ENCODE measurements at places on chromosomes 5 and 9. TPM values are rescaled to one million over a fixed set of nuclear protein-coding genes. Genes with fewer than 3 reads are reported as not detected.
A peak's percentile ranks its signal among the peaks of the same experiment; 100 is the strongest.

FBN2 gene
- total RNA-seq = 18.4 TPM

DNA sequence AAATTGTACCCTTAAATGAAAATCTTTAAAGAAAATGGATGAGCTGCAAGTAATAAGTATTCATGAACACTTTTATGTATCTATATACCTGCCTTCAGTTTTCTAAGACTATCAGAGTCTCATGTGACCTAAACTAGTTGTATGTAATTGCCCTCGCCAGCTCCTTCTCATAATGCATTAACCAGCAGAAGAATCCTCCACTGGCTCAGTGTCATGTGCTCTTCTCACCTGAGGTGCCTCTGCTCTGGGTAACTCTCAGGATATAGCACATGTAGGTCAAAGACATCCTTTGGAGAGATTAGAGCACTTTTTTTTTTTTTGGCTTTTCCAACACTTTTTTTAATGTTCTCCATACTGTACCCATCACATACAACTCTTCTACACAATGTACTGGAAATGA, 183.7 kb upstream of the GNA14 start:
- no peaks in the 10 kb centered on the region for H3K27me3 ChIP-seq
- no peaks in the 10 kb centered on the region for H3K36me3 ChIP-seq
- DNase-seq = no peak
- no peak overlapping the region for H3K4me3 ChIP-seq
- H3K27ac ChIP-seq = no peak overlapping the region

- peak; percentile 72 for DNase-seq
- peaks cover 49% of the 10 kb centered on the region for H3K4me1 ChIP-seq
- H3K27ac ChIP-seq = no peak within 1 kb of the TSS
- peaks cover 93% of the 10 kb centered on the region for H3K27me3 ChIP-seq
- peak within 1 kb of the TSS; percentile 77 for H3K4me3 ChIP-seq
These were observed at the start of gene CDKN2A for GRCh38 chr9:21993893-21994555. Gene CDKN2A, minus strand, starts transcription at chr9:21994392.

DNA sequence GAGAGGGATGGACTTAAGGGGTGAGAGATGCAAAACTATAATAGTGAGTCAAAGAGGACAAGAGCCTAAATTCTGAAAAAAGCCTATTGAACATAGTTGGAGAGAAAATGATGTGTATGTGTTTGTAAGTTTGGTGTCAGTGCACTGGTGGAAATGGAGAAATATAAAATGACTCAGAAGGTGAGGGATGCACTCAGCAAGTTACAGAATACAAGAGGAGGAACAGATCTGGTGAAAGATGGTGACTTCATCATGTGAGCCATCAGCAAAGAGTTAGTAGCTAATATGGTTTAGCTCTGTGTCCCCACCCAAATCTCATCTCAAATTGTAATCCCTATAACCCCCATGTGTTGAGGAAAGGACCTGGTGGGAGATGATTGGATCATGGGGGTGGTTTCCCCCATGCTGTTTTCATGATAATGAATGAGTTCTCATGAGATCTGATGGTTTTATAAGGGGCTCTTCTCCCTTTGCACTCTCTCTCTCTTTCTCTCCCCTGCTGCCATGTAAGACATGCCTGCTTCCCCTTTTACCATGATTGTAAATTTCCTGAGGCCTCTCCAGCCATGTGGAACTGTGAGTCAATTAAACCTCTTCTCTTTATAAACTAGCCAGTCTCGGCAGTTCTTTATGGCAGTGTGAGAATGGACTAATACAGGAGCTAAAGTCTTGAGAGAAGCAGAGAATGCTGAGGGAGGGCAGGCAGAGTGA, 30.4 kb upstream of the FYB1 start:
- DNase-seq = no peak
- no peak overlapping the region for H3K4me3 ChIP-seq

PCDHA6 gene
- 4.6 TPM for total RNA-seq

GRCh38 chr5:109567374-109568044, 122.2 kb upstream of the MAN2A1 start:
- H3K27me3 ChIP-seq = no peaks in the 10 kb centered on the region
- DNase-seq = no peak
- no peaks in the 10 kb centered on the region for H3K36me3 ChIP-seq
- no peak overlapping the region for H3K27ac ChIP-seq
- no peak overlapping the region for H3K4me3 ChIP-seq
- H3K4me1 ChIP-seq = no peaks in the 10 kb centered on the region

DNA sequence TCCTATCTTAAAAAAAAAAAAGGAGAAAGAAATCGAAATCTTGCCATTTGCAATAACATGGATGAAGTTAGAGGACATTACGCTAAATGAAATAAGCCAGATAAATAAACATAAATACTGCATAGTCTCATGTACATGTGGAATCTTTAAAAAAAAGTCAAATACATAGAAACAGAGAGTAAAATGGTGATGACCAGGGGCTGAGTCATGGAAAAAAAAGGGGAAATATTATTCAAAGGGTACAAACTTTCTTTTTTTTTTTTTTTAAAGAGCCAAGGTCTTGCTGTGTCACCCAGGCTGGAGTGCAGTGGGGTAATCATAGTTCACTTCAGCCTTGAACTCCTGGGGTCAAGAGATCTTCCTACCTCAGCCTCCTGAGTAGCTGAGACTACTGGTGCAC, 310.1 kb downstream of the ZNF608 start:
- no peak overlapping the region for H3K27ac ChIP-seq
- no peaks in the 10 kb centered on the region for H3K36me3 ChIP-seq
- no peak for DNase-seq

LRRTM2 gene
- total RNA-seq = not detected

GRCh38 chr9:81072758-81073157, 616.6 kb downstream of the TLE1 start:
- no peak overlapping the region for H3K4me3 ChIP-seq
- H3K27me3 ChIP-seq = no peaks in the 10 kb centered on the region
- H3K4me1 ChIP-seq = no peaks in the 10 kb centered on the region
- no peak for DNase-seq
- no peak overlapping the region for H3K27ac ChIP-seq

TAF11L10 gene
- total RNA-seq = not detected

DNA sequence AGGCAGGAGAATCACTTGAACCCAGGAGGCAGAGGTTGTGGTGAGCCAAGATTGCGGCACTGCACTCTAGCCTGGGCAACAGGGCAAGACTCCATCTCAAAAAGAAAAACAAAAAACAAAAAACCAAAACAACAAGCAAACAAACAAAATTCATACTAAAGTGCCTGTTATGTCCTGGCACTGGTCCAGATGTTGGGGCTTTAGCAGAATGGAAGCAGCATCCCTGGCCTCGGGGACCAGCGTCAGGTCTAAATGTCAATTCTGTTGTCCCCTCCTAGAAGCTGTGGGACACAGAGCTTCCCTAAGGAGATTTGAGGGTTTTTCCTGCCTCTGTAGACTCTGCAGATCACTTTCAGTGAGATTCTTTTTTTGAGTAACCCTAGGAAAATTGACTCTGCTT, 26.2 kb downstream of the PPARGC1B start:
- H3K27ac ChIP-seq = no peak overlapping the region
- H3K4me1 ChIP-seq = no peaks in the 10 kb centered on the region

- peak overlapping the region; percentile 93 for H3K4me3 ChIP-seq
- no peaks in the 10 kb centered on the region for H3K36me3 ChIP-seq
- no peak overlapping the region for H3K27ac ChIP-seq
- peaks cover 43% of the 10 kb centered on the region for H3K4me1 ChIP-seq
These were observed 743 bp downstream of the NR3C1 start for GRCh38 chr5:143402553-143403333.

TYRP1 gene
- total RNA-seq = not detected

- H3K27me3 ChIP-seq = no peaks in the 10 kb centered on the region
- H3K36me3 ChIP-seq = no peaks in the 10 kb centered on the region
- H3K4me3 ChIP-seq = peak overlapping the region; percentile 5
- DNase-seq = peak; percentile 43
- H3K4me1 ChIP-seq = peaks cover 14% of the 10 kb centered on the region
These were observed 59.9 kb downstream of the TRIM36 start for GRCh38 chr5:115109840-115110239.

GRCh38 chr5:158054223-158055110, 195.5 kb upstream of the CLINT1 start:
- no peaks in the 10 kb centered on the region for H3K36me3 ChIP-seq
- no peak for DNase-seq
- no peaks in the 10 kb centered on the region for H3K27me3 ChIP-seq
- H3K4me1 ChIP-seq = no peaks in the 10 kb centered on the region
- no peak overlapping the region for H3K27ac ChIP-seq

GRCh38 chr5:14721990-14722656, 57.6 kb downstream of the OTULIN start:
- no peaks in the 10 kb centered on the region for H3K27me3 ChIP-seq
- H3K27ac ChIP-seq = no peak overlapping the region
- DNase-seq = no peak

RNF183 gene
- total RNA-seq = not detected

CDKN2B-AS1 gene
- not detected for total RNA-seq

DNA sequence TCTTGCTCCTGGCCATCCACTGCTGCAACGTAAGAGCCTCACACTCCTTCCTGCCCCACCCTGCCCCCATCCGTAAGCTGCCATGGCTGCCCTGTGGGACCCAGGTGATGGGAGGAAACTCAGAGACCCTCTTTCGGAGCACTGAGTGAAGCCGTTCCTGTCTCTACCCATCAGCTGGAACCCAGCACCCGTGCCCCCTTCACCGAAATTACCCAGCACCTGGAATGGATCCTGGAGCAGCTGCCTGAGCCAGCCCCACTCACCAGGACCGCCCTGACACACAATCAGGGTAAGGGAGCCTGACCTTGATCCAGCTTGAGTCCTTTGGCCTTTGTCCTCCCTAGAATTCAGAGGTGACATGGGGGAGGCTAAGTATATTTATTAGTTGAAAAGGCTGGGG, 3.2 kb downstream of the TESK1 start:
- no peak overlapping the region for H3K4me3 ChIP-seq
- no peaks in the 10 kb centered on the region for H3K36me3 ChIP-seq
- no peak overlapping the region for H3K27ac ChIP-seq
- no peaks in the 10 kb centered on the region for H3K27me3 ChIP-seq
- DNase-seq = no peak

GRCh38 chr9:33227008-33227398, 13.0 kb upstream of the SPINK4 start:
- no peaks in the 10 kb centered on the region for H3K27me3 ChIP-seq
- H3K27ac ChIP-seq = no peak overlapping the region
- H3K4me1 ChIP-seq = no peaks in the 10 kb centered on the region
- DNase-seq = no peak
- H3K4me3 ChIP-seq = no peak overlapping the region

TPM2 gene
- 141 TPM for total RNA-seq

Measured in GM23338 (cell line).